ENCODE measurements at places on chromosomes 16 and 17.

DNA sequence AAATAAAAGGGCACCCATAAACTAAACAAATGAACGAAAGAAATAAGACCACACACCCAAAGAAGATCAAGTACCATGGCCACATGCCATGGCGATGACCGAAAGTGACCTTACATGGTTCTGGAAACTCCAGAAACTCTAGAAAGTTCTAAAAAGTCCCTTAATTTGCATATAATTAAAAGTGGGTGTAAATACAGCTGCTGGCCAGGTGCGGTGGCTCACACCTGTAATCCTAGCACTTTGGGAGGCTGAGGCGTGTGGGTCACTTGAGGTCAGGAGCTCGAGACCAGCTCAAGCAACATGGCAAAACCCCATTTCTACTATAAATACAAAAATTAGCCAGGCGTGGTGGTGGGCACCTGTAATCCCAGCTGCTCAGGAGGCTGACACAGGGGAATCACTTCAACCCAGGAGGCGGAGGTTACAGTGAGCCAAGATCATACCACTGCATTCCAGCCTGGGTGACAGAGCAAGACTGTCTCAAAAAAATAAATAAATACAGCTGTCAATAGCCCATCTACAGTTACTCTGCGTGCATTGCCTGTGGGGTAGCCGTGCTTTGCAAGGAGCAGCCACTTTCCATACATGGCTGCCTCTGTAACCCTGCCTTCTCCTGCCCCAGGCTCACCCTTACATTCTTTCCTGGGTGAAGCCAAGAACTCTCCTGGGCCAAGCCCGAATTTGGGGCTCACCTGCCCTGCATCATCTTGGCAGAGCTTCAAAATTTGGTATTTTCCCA lies 7.2 kb upstream of the ZNF778 start:
- no peak for DNase-seq

DNA sequence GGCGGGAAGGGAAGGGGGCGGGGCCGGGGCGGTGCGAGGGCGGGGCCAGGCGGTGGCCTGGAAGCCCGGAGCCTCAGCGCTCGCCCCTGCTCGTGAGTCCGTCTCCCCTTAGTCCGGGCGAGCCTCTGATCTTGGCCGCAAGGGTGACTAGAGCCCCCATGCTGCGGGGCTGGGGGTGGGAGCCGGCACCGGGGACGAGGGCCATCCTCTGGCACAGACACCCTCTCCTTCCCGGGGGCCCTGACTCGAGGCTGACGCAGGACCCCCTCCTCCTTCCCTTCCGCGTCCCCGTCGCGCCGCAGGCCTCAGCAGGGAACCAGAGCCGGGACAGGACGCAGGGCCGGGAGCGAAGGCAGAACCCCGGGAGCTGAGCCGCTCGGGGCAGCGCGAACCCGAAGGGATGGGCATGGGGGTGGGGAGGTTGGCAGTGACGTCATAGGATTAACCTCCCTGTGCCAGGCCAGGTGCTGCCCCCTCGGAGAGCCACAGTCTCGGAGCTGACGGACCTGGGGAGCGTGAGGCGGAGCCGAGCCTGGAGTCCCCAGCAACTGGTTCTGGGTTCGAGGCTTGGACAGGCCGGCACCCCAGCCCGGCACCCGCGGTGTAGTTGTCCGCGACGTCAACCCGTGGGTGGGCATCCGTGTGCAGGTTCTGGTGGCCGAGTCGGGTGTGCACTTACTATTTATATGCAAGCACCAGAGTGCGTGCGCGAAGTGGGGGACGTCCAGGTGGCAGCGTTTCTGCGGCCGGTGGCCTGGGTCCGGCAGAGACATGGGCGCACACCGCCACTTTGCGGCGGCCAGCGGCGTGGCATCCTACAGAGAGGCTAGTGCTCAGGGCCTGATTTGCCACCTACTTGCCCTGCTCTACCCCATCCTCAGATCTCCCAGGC lies 503 bp upstream of the PLCD3 start:
- DNase-seq, result peak; percentile 56

- peak; percentile 43 for DNase-seq
Observed at GRCh38 chr16:24504472-24505345, 34.7 kb upstream of the RBBP6 start.

DNA sequence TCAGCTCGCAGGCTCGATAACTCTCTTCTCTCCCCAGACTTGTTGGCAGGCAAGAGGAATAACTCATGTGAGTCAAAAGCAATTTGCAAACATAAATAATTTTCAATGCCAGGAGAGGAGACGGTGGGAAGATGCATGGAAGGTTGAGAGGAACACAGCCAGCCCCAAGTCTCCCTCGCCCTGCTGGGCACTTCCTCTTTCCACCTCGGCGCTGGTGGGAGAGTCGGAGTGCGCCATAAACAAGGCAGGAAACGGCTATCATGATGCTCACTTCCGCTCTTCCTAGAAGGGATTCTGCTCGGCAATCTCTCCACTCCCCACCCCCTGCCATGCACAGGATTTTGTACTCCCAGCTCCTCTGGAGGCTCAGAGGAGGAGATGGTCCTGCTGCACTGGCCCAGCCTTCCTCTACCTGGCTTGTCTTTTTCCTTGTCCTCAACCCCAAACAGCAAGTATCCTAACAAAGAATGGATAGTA lies 13.0 kb downstream of the CBX4 start:
- no peak for DNase-seq

DNA sequence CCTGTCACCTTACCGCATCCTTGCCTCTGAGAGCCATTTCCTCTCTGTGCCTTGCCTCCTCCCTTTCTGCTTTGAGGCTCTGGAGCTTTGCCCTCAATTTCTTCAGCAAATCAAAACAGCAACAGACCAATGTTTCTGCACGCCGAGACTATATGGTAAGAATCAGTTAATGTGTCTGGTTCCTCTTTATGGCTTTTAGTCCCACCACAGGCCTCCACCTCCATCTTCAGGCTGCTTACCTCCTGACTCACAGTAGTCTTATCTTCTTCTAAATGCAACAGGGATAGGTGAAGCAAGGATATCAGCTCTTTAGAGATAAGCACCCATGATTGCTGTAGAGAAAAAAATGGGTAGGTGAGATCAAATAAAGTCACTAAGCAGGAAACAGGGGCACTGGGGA lies 9.2 kb upstream of the ALDOC start:
- no peak for DNase-seq

DNA sequence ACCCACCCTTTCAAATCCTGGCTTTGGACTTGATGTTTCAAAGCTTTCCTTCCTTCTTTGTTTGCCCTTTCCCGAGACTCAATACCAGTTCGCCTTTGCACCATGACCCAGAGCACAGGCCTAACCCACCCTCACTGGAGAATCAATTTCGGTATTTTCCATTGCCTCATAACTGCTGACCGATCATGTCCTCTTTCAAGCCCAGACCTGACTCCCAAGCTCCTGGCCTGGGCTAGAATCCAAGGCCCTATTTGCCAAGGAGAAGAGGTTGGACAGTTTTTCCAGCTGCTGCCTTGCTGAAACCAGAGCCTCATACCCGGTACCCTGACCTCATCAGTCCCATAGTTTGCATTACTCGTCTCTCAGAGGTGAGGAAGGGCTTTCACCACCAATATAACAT lies 35.3 kb upstream of the HELZ start:
- DNase-seq, result peak; percentile 21
